Brain pericyte (primary cell): ENCODE measurements at places on chromosomes 12 and 14.

DNA sequence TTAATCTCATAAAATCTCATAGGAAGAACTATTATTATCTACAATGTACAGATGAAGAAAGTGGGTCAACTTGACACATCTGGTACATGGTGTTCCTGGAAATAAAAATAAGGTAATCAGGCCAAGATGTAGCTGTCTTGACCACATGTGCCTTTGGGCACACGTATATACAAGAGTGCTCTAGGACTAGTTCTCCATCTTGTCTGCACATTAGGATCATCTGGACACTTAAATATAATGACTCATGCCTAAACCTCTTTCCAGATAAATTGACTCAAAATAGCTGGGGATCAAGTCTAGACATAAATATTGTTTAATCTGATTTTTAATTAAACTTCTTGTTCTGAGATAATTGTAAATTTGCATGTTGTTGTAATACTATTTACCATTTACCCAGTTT lies 182.6 kb downstream of the CNTN1 start:
- DNase-seq, result no peak

- no peak for DNase-seq
These were observed 35.3 kb upstream of the ANKRD9 start for GRCh38 chr14:102544747-102545460.

- no peak for DNase-seq
These were observed 3.2 kb upstream of the EGLN3 start for GRCh38 chr14:33954016-33954598.

- DNase-seq, result no peak
These were observed 28.6 kb downstream of the USP44 start for GRCh38 chr12:95522692-95523091.

GRCh38 chr12:71683633-71684032 lies 2.2 kb upstream of the TMEM19 start:
- no peak for DNase-seq

GRCh38 chr12:65319688-65320200 lies 41.3 kb downstream of the MSRB3 start:
- DNase-seq, result no peak

DNA sequence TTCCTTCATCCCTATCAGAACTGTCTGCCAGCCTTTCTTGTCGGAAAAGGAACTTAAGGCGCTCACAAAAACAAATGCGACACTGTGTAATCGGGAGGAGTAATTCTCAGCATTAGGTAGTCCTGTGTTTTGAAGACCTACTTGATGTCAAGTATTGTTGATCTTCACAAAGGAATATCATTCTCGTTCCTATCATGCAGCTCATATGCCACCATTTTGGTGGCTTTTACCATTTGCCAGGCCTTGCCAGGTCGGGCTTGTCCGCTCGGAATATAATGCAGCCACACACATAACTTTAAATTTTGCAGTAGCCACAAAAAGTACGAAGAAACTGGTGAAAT lies 903 bp upstream of the PPP4R3A start:
- DNase-seq, result peak; percentile 13

DNA sequence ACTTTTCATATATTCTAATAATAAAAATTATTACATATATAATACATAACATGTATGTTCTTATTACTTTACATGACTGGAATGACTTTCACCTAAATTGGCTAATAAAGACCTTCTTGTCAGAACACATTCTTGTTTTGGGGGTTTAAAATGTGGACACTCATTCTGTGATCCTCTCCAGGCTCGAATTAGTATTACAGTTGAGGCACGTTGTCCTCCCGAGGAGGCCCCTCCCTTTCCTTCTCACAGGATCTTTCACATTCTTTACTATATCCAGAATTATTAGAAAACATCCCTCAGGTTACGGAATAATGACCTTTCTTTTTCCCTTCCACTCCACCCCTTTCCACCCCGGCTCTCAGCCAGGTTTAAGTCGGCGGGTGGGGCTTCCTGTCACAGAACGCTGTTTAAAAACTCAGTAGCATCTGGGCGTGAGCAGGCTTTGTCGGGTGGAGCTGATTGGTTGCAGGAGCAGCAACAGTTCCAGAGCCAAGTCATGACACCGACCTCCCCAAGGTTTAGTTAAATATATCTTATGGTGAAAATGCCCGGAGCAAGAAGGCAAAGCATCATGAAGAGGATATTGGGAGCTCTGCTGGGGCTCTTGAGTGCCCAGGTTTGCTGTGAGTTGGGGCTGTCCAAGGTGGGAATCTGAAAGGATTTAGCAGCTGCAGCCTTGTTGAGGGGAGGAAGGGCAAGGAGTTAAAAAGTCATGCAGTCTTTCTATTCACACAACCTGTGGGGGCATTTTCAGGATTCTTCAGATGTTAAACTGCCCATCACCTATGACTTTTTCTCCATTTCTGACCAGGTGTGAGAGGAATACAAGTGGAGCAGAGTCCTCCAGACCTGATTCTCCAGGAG lies 396.7 kb upstream of the OR4E1 start:
- no peak for DNase-seq

DNA sequence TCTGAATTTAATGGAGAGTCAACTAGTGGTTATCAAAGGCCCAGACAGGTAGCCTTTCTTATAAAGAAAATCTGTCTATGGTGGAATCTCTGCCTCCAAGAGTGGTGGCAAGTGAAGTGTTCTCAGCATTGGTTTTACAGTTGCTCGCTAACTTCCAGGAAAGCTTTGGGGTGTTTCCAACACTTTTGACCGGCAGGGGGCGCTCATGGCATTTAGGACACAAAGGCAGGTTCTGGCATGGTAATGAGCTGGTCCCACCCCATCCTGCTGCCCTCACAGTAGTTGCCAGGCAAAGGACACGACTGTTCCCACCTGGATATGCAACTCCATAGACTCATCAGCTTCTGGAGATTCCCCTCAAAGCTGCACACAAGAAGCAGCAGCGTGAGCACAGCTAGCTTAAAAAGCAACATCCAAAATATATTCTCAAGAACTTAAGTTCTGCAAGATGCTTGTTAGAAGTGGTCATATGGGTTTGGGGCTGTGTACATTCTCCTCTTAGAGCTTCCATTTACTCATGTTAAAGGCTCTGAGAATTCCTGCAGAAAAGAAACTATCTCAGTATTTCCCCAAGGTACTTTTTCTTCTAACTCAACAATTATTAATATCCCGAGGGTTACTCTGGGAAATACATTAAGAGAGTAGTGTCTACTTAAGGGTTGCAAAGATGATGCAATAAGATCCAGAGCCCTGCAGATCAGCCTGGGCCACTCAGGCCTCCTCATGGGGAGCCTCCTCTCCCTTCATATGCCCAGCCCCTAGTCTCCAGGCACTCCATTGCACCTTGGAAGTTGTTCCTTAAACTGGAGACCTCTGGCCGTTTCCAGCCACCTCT lies 14.8 kb downstream of the PROX2 start:
- DNase-seq, result no peak

- no peak for DNase-seq
These were observed 382.8 kb downstream of the BCL11B start for GRCh38 chr14:98888927-98889835.

- DNase-seq, result no peak
These were observed 114.7 kb upstream of the MYL2 start for GRCh38 chr12:111034886-111035577.

GRCh38 chr12:88185988-88186387 lies 43.9 kb downstream of the TMTC3 start:
- DNase-seq, result peak; percentile 13

- DNase-seq, result no peak
These were observed 4.0 kb upstream of the KRT73 start for GRCh38 chr12:52622349-52622748.

GRCh38 chr12:88393017-88393767 lies 187.1 kb downstream of the KITLG start:
- DNase-seq, result no peak

DNA sequence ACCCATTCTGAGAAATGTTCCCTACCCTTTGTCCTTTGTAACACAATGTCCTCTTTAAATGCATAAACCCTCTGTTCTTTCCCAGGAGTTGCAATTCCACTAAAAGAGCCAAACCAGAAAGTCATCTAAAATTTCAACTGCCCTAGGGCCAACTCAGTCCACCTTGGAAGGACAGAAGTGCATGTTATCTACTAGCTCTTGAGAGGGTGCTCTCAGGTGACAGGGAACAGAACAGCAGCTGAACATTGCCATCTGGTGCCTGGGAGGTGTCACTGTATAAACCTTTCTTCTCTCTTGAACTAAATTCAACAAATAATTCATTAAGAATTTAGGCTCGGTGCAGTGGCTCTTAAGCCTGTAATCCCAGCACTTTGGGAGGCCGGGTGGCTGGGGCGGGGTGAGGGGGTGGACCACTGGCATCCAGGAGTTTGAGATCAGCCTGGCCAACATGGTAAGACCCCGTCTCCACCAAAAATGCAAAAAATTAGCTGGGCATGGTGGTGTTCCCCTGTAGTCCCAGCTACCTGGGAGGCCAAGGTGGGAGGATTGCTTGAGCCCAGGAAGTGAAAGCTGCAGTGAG lies 10.3 kb upstream of the FERMT2 start:
- no peak for DNase-seq

- no peak for DNase-seq
These were observed 616.6 kb downstream of the CCER1 start for GRCh38 chr12:90338365-90338764.
